ENCODE measurements at places on chromosomes 7 and 10.

DNA sequence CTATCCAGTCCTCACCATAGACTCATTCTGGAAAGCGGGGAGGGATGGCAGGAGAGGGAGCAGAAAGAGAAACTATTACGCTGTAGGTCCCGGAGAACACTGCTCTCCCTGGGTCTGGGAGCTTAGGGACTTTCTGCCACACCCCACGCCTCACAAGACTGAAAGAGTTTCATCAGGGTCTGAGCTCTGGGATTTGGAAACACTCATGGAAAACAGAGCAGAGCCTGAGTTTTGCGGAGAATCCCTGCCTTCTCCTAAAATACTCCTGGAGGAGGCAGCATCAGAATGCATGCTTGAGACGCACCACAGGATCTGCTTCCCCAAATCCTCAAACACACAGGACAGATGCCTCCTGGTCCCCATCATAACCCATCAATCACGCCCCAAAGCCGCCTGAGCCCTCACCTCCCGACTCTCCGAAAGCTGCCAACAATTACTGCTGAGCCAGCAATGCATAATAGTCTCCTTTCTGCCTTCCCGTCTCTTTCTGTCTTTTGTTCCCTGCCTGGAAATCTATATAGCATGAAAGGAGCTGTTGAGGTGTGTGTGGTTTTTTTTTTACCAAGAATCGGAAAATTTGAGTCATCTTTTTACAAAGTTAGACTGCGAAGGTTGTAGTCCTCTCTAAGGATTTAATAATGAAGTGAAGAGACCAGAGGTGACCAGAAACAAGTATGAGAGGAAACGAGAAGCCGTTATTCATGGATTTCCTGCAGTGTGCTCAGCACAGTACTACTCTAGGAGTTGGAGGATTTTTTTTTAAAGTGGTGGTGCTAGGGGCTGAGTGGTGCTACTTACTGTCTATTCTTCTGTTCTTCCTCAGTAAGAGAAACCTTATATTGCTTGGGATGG lies 37.7 kb downstream of the ASB13 start:
- no peak for DNase-seq

DNA sequence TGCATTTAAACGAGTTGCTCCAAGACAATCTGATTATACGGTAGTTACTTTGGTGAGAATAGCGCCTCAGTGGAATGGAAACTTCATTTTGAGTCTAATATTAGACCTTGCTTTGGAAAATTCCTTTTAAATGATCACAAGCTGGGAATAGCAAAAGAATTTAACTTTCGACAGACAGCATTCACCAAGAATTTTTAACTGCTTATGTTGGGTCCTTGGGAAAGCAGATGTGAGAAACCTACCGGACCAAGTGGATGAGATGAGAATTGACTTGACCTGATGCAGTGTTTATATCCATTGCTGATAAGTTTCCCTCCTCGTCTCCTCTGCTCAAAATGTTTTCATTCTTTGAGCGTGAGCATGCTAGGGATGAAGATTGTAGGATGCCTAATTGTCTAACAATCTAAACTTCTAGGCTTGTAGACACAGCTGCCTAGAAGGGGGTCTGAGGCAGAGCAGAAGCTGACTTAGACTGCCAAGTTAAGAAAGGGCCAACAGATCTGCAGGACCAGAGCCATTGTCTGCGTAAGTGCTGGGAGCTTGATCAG lies 126.9 kb downstream of the CNNM2 start:
- DNase-seq: no peak

DNA sequence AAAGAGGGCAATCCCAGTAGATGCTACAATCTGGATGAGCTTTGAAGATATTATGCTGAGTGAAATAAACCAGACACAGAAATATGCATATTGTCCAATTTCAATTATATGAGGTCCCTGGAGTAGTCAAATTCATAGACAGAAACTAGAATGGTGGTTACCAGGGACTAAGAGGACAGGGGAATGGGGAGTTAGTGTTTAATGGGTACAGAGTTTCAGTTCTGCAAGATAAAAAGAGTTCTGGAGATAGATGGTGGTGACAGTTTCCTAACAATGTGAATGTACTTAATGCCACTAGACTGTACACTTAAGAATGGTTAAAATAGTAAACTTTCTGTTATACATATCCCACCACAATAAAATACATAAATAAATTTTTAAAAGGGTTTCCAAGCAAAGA lies 236.6 kb downstream of the ELMO1 start:
- no peak for DNase-seq

DNA sequence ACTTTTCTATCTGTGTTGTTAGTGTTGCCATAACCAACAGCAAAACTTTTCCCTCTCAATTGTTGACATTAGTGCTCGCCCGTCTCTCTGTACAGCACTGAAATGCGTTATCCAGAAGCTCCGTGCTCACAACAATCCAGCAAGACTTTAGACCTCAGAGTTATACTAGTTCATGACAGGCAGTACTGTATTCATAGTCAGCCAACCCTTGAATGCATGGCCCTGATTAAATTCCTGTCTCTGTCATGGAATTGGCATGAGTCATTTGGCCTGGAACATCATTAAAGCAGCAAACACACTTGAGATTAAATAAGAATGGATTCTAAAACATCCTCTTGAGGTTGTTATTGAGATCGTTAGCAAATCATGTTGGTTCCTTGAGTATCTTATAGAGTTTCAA lies 405.5 kb upstream of the C7orf33 start:
- DNase-seq: no peak

DNA sequence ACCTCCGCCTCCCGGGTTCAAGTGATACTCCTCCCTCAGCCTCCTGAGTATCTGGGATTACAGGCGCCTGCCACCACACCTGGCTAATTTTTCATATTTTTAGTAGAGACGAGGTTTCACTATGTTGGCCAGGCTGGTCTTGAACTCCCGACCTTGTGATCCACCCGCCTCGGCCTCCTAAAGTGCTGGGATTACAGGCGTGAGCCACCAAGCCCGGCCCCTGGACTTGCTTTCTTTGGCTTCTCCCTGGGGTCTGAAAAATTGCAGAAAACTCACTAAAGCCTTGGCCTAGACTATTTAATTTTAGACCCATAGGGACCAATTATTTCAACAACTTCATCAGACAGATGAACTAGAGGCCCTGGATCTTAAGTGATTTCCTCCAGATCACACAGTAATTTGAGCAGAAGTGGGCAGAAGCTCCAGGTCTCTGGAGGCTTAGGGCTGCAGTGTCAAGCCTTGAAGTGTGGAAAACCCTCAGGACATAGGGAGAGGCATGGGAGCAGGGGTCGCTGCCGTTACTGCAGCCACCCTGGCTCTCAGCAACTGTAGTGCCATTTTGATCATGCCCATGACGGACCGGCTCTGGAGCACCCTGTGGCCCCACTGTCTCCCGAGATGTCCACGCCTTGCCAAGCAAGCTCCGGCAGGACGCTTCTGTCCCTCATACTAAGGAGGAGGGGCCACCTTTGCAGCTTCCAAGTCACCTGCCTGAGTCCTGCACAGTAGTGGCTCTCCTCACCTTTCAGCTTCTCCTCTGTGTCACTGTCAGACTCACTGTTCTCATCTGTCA lies 72.4 kb downstream of the DENND2A start:
- no peak for DNase-seq
